ENCODE measurements at places on chromosomes 3 and 15.

DNA sequence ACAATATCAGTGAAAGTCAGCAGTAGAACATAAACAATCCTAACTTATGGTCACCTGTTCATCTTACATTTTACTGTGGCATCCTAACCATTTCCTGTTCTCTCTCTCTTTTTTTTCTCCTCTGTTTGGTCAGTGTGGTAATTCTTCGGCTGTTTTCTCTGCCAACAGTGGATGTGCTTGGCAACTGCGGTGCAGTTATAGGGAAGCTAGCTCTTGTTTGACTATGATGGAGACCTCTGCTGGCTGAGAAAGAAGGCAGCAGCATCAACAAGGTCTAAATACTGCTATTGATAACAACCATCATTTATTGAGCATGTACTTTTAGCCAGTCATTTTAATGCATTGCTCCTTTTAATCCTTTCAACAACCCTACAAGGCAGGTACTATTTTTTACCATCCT is 723 bp upstream of the DRD3 start:
- no peak for DNase-seq

- no peak for DNase-seq
Measured at GRCh38 chr3:100641471-100642032, 32.2 kb downstream of the ADGRG7 start.

DNA sequence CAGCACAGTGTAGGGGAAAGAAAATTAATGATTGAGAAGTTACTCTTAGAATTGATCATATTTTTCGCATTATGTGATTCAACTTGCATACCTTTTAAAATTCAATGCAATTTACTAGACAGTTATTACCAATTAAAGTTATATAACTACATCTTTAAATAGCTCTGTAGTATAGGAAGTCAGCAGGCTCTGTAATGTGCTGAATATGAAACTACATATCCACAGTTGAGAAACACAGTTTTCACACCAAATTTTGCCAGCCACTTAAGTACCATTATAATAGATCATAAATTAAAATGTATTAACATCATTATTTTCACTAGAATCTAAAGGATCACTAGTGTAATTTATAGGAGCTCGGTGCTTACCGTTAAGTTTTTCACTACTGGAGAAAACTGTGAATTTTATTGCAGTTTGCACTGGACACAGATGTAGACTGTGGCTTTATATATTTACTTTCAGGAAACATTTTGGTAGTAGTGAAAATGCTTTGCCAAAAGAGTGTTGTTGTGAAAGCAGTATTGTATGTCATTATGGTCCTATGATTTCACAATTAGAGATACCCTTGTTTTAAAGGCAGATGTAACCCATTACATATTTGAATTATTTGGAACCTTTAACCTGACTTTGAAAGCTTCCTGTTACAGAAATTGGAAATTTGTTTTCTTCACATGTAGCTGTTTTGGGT is 113.6 kb downstream of the PLCL2 start:
- no peak for DNase-seq

DNA sequence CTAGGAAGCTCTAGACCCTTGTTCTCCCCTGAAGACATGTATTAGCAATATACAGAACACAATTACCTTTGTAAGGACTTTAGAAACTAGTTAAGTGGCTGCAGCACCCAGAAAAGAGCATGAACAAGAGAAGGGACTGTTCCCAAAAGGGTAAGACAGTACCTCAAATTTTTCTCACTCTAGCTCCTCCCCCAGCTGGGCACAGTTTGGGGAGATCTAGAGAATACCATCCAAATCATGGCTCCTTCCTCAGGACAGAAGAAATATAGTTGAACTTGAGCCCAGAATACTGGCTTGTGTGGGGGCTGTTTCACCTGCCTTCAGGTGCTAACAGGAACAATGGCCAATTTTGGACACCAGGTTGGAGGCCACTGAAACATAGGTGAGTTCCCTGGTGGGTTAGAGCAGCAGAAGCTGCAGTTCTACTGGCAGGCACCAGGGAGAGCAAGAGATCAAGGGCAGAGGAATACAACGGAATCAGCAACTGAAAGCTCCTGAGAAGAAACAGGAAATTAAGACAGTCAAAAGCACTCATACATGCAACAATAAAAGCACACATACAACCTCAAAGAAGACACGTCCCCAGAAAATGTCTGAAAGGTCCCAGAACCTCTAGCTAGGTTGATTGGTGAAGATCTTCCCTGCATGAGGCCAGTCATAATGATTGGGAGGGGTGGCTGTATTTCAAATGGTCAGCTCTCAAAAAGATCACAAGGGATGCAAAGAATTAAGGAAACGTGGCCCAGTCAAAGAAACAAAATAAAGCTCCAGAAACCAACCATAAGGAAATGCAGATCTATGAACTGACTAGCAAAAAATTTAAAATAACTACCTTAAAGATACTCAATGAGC is 104.9 kb upstream of the ASB14 start:
- DNase-seq: no peak

- DNase-seq: no peak
Measured at GRCh38 chr3:84108442-84108971, 850.3 kb upstream of the CADM2 start.

DNA sequence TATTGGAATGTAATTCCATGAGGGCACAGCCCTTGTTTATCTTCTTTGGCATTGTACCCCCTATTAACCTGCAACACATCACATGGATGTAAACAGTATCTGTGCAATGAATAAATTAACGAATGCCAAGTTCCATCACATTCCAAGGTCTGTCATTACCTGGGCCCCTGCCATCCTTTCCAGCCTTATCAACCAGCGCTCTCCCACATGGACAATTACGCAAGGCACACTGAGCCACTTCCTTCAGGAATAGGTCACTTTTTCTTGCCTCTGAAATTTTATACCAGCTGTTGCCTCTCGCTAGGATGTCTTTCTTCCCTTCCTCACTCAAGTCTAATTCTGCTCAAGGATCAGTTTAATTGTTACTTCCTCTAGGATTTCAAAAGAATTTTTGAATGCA is 1051.8 kb upstream of the CFAP20DC start:
- no peak for DNase-seq

GRCh38 chr15:81351651-81352050 is 22.4 kb downstream of the TMC3 start:
- no peak for DNase-seq

- DNase-seq: no peak
Measured at GRCh38 chr15:56353740-56354139, 11.5 kb upstream of the TEX9 start.

GRCh38 chr15:31745841-31746240 is 284.5 kb upstream of the CHRNA7 start:
- DNase-seq: no peak

DNA sequence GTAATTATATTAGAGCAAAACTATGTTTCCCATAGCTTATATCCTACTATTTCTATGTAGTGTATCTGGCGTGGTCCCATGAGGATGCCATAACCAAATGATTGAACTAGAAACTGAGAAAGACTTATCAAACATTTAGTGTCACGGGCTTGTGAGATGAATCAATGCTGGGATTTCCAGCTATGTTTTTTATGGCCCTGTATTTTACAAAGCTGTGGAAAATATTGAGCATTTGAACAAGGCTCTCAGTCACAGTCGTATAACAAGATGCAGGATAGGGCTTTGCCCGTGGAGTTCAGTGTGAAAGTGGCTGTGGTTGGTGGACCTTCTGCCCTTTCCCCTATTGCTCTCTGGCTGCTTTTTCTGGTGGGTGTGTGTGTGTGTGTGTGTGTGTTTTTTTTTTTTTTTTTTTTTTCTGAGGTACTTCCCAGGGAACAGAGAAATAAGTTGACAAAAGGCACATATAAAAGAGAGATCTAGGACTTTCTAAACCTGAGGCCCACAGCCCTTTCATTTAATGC is 60.7 kb downstream of the CACNA1D start:
- no peak for DNase-seq

DNA sequence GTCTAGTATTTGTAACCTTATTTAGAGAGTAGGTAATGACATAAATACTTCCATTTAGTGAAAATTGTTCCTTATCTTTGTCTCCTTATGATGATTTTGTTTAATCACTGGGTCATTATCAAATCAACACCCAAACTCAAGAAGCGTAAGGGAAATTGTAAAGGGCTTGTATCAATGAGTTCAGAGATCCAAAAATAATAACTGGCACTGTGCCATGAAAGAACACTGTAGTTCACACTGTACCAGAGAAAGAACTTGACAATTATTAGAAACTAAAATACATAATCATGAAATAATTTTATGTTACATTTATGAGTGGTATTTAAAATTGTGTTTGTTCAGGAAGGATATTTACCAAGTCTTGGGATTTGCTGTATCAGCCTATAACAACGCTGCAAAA is 895.4 kb downstream of the FHIT start:
- no peak for DNase-seq

DNA sequence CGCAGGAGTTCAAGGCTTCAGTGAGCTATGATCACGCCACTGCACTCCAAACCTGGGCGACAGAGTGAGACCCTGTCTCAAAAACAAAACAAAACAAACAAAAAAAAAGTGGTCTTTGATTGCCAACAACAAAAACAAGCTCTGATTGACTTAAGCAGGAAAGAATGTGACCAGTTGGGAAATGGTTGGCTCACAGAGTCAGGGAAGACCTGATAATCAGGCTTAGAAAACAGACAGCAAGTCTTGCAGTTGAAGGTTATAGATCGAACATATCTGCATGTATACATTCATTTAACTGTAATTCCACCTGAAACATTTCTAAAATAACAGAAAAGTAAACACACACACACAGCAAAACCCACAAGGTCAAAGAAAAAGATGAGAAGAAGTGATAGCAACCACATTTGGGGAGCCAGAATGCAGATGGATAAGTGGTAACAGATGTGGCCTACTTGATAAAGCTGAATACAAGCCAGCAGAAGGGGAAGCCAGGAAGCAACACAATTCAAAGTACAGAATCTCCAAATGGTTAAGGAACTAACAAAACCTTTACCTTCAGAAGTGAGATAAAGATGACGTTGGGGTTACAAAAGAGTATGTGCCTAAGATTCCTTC is 699.9 kb upstream of the ZNF385D start:
- DNase-seq: no peak

GRCh38 chr3:20245781-20246180 is 59.8 kb upstream of the SGO1 start:
- no peak for DNase-seq

- DNase-seq: peak; percentile 29
Measured at GRCh38 chr3:194731506-194732073, 45.9 kb downstream of the FAM43A start.

- no peak for DNase-seq
Measured at GRCh38 chr15:40428185-40428584, 12.6 kb upstream of the BAHD1 start.

- DNase-seq: no peak
Measured at GRCh38 chr3:96860882-96861281, 46.5 kb downstream of the EPHA6 start.

DNA sequence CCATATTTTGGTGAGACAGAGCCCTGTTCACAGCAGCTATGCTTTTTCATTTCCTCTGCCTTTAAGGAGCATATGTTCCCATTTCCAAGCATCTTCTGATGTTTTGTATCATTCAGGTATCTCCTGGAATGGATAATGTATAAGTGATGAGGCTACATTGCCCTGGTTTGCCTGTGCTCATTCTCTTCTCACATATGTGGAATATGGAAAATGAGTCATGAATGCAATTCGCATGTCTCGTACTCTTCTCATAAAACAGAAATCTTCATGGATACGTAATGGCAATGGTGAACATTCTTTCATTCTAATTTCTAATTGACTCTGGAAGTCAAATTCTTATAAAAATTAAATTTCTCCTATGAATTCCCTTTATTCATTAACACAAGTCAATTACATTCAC is 143.1 kb downstream of the CDIN1 start:
- DNase-seq: no peak

DNA sequence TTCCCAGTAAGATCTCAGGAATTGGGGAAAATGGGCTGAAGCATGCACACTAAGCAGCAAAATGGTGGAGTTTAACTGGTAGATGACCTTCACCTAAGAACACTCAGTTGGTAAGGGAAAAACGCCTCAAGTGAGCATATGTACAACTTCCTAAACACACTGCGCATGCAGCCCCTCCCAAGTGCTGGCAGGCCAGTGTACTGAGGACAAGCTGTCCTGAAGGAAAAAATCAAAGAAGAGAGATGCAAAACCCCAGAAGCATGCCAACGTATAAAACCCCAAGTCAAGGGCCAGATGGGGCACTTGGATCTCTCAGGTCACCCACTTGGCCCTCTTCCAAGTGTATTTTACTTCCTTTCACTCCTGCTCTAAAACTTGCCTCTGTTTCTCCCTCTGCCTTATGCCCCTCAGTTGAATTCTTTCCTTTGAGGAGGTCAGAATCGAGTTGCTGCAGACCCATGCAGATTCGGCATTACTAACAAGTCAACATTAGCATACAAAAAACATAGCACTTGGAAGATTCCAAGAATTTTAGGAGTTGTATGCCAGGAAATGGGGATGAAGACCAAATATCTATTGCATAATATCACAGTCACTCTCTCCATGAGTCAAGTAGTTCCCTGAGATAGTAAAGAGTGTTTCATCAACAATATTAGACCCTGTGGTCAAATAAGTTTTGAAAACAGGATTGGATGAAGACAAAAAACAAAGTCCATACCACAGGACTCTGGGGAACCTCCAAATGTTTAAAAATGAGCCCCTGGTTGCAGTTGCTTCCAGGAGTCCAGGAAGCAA is 10.8 kb upstream of the FYCO1 start:
- no peak for DNase-seq

- DNase-seq: no peak
Measured at GRCh38 chr15:55782901-55783300, 39.9 kb upstream of the PRTG start.

GRCh38 chr15:41564286-41564959 is 5.4 kb downstream of the TYRO3 start:
- DNase-seq: no peak

DNA sequence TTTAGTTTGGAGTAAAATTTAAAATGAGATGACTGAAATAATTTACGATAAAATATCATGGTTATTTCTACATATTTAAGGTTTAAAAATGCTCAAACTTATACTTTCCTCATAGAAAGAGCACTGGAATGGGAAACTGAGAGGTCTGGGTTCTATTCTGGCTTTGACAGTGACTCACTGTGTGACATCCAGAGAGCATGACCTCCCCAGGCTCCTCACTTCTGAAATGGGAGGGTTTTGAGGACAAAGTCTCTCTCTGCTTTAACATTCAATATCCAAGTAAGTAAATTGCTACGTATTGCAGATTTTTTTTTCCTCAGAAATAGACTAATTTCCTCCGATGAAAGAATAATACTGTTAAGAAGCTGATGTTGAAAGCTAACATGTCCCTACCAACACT is 234.7 kb downstream of the TIGIT start:
- DNase-seq: no peak

DNA sequence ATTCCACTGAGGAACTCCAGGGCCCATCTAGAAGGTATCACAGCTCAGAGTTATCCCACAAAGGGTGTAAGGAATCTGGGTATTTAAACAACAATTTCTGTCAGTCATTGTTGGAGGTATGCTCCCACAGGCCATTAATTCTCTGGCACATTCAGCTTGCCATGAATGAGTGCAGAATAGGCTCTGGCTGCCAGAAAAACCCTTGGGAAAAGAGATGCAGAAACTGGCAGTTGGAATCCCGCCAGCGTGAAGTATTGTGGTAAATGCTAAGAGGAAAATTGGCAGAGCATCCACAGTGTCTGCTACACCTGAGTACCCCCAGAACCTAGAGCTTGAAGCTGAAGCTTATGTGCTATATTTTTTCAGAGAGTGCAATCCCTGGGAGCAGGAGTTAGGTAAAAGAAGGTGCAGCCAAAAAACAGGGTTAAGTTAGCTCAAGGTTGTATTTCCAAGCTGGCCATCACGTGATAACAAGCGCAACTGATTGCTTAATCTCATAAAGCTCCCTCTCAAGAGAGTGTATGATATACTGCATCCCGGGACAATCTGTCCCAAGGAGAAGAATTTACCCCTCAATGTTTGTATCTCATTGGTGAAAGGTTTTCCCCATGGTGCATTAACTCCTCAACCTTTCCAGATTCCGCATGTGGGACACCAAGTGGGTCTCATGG is 94.2 kb upstream of the ACP3 start:
- DNase-seq: peak; percentile 88

All from NCI-H187 treated with DMSO at 0.1 percent for 48 hours (cell line).